ENCODE measurements at places on chromosomes 16 and 17. TPM values are rescaled to one million over a fixed set of nuclear protein-coding genes. Genes with fewer than 3 reads are reported as not detected.

GRCh38 chr17:9229160-9229825 is 208.0 kb downstream of the NTN1 start:
- DNase-seq, result no peak

DNA sequence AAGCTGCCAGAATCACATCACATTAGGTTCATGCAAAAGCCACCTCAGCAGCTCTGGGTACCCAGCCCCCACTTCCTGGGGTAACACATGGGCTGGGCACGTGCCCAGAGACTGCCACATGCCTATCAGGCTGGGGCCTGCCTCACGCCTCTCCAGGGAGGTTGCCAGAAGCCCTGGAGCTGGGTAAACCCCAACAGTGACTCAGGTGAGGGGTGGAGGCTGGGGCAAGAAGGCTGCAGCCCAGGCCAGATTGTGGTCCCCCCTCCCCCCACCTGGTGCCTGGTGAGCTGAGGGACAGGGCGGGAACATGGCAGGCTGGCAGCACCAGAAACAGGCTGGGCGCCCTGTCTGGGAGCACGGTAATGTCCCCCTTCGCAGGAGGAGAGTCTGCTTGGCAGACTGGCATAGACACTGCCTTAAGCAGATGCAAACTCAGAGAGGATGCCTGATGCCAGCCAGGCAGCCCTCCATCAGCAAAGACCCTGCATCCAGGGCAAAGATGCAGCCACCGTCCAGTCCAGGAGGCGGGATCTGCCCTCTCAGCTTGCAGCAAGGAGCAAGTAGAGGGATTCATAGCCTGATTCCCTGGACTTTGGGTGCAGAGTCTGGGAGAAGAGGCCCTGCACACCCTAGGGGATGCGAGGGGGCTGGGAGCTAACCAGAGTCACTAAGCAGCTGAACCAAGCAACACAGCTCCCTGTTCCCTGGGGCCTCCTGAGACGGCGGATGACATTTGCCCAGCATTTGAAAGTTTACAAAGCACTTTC is 28.8 kb downstream of the NGFR start:
- no peak for DNase-seq

DNA sequence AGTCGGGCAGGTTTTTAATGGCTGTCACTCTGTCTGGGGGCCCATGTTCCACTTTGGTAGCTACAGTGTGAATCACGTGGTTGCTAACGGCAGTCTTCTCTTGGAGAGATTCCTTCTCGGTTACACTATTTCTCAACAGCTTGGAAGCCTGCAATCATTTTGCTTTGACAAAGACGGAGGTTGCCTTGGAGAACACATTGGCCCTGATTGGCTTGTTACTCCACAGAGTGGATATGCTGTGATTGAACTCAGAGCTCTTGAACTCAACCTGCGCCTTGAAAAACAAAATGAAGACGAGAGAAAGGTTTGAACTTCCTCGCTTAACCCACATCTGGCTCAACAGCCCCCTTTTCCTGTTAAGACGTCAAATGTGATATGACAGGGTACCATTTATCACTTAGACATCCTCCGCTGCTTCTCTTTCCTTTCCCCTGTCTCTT is 218.9 kb downstream of the MAF start:
- no peak for DNase-seq

The SLC46A1 gene
- total RNA-seq, result 20.2 TPM

Data from upper lobe of left lung (tissue), 6 donors.